HL-60 (cell line): ENCODE measurements at places on chromosomes 2 and 18.

DNA sequence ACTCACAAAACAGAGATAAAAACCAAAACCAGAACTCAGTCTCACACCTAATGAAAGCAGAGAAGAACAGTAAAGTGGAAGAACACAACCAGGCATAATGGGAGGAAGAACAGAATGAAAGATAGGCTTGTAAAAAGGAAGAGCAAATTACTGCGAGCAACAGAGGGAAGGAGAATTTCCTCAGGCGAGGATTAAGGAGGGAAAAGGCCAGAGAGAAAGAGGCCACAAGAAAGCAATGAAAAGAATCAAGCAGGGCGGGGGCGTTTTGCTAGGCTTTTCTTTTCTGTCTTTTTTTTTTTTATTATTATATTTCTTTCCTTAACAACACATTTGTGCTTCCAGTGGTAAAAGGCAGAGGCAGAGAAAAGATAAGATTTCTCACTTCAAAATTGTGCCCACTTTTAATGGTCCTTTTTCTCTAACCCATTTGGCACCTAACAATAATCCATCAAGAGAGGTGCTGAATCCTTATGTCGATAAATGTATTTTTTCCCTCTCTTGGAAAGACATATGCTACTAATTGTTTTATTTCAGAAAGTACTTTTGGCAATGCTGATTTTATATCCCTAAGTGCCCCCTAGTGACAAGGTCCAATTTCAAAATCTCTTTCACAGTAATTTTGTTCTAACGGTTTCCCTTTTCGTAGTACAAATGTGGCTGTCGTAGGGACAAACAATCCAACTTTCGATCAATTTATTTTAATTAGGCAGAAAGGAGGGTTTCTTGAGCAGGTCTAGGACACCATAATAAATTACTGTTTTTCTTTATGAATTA, 138.7 kb upstream of the AQP4 start:
- DNase-seq = no peak

DNA sequence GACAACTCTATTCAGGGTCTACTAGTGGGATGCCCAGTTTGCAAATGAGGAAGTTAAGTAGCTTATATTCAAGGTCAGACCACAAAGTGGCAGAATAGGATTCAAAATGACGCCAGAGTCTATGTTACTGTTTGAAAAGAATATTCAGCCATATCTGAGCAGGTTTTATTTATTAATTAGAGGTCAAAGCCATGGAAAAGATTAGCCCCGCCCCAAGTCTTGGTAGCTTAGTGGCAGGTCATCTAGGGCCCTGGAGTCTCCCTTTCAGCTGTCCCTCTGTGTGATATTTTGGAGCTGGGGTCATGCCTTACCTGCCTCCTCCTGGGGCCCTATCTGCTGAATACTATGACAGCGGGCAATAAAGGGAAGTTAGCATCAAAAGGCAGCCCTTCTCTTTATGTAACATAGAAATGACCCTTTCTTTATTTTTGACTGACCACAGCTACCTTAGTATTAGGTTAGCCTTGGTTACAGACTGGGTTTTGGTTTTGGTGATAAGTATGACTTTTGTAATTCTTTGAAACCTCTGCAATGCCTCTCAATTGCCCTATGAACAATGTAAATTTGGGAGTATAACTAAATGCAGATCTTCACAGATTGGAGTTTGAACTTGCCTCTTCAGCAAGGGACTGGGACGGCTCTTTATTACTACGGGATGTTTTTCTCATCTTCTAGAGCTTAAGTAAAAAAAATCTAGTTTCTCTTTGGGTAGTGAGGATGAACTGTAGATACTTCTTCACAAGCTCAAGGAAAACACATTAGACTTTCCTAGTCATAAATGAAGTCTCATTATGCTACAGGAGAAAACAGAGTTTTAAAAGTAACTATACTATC, 153.0 kb upstream of the ITGA4 start:
- peak; percentile 72 for DNase-seq

DNA sequence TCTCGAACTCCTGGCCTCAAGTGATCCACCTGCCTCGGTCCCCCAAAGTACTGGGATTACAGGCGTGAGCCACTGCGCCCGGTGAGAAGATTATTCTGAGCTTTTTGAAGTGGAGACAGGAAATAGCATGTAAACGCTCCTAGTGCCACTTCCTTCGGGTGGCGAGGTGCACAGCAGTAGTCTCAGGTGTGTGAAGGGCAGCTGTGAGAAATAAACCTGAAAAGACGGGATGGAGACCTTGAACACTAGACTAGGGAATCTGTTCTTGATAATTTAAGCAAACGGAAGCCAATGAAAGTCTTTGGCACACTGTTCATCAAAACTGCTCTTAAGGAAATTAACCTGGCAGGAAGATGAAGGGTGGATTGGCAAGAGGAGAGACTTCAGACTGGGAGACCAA, 439 bp upstream of the PLEKHH2 start:
- DNase-seq = no peak

DNA sequence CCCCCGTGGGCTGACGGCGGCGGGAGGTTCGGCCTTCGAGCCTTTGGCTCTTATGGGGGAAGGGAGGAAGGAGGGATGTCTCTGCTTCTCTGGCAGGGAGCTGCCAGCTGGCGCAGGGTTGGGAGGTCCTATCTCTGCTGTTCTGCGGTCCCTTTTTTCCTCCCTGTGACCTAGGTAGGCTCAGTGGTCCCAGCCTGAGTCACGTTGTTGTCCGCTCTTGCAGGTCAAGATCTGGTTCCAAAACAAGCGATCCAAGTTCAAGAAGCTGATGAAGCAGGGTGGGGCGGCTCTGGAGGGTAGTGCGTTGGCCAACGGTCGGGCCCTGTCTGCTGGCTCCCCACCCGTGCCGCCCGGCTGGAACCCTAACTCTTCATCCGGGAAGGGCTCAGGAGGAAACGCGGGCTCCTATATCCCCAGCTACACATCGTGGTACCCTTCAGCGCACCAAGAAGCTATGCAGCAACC, 2.5 kb downstream of the DLX1 start:
- DNase-seq = no peak

GRCh38 chr18:79459946-79460480, 64.3 kb downstream of the NFATC1 start:
- DNase-seq = no peak

DNA sequence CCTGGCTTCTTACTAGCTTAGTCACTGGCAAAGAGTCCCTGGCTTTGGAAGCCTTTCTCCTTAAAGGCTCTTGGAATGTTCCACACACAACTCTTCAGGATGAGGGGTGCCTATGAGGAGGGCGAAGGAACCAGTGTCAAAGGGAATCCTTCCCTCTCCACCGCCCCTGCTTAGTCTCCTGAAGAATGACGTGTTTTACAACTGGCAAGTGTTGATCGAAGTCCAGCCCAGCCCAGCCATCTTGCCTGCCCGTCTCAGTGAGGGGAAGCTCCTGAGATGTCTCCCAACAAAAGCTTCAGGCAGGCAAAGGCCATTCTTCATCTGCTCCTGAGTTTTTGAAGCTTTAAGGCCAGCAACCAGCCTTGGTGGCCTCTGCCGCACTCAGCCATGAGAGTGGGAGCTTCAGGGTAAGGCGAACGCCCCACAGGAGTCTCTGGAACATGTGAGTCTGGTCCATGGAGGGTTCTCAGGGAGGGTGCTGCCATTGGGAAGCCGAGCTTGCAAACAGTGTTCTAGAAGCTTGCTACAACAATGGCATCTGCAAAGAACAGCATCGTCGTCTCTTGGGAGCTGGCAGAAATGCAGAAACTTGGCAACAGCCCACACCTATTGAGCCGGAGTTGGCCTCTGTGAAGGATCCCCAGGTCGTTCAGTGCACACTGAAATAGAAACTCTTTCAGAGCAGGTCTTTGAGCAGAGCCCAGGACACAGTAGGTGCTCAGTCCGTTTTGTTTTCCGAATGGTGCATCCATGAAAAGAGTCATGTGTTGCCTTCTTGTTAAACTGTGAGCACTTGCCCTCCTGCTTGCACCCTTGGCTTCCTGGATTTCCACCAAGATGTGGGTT, 220.7 kb downstream of the SEPTIN10 start:
- no peak for DNase-seq

- peak; percentile 28 for DNase-seq
Observed at GRCh38 chr18:74351354-74351753, 35.7 kb downstream of the C18orf63 start.

- DNase-seq = peak; percentile 33
Observed at GRCh38 chr2:196131949-196132925, 39.1 kb downstream of the STK17B start.

DNA sequence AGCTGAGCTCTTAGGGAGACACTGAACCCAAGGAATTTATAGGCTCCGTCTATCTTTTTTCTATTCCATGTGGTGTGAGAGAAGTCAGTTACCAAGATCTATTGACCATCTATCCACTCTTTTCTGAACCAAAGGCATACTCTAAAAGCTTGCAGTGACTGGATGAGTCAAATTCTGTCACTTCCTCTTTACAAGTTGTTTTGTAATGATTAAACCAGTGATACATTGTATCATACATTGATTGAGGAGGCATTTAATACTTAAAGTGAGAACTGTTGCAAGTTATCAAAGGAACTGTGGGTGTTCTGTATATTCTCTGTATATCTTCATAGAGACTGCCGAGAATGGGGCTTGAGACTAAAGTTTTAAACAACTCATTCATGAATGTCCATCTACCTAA, 188.8 kb downstream of the CAMKMT start:
- DNase-seq = no peak
